ENCODE measurements at places on chromosomes 2 and 18. TPM values are rescaled to one million over a fixed set of nuclear protein-coding genes. Genes with fewer than 3 reads are reported as not detected.

- no peak for DNase-seq
These were observed 78.5 kb downstream of the RHOB start for GRCh38 chr2:20525041-20526035.

- no peak for DNase-seq
These were observed 286.2 kb downstream of the GRB14 start for GRCh38 chr2:164335128-164335527.

DNA sequence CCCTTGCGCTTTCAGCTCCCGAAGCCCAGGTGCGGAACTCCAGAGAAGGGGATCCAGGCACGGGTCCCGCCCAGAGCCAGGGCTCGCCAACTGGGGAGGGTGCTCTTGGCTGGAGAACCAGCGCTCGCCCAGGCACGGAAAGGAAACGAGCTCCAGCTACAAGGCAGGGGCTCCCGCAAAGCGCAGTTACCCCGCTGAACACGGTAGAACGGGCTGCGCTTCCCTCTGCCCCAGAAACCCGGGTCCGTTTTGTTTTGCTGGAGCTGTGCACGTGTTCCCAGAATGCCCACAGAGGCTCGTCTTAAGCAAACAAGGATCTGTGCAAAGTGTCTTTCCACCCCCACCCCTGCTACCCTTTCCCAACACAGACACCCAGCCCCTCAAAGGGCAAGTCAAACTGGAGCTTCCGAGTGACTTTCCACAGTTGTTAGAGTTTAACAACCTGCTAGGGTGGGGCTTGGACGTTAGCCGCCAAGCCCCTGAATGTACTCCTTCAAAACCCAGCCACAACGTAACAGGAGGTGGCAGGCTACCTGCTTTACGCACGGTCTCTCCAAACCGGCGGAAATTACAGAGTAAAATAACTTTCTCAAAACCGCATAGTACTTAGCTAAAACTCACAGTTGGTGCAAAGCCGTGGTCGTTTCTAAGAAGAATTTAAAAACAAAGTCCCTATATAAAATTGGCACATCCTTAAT, 775 bp downstream of the RNF125 start:
- DNase-seq, result no peak

DNA sequence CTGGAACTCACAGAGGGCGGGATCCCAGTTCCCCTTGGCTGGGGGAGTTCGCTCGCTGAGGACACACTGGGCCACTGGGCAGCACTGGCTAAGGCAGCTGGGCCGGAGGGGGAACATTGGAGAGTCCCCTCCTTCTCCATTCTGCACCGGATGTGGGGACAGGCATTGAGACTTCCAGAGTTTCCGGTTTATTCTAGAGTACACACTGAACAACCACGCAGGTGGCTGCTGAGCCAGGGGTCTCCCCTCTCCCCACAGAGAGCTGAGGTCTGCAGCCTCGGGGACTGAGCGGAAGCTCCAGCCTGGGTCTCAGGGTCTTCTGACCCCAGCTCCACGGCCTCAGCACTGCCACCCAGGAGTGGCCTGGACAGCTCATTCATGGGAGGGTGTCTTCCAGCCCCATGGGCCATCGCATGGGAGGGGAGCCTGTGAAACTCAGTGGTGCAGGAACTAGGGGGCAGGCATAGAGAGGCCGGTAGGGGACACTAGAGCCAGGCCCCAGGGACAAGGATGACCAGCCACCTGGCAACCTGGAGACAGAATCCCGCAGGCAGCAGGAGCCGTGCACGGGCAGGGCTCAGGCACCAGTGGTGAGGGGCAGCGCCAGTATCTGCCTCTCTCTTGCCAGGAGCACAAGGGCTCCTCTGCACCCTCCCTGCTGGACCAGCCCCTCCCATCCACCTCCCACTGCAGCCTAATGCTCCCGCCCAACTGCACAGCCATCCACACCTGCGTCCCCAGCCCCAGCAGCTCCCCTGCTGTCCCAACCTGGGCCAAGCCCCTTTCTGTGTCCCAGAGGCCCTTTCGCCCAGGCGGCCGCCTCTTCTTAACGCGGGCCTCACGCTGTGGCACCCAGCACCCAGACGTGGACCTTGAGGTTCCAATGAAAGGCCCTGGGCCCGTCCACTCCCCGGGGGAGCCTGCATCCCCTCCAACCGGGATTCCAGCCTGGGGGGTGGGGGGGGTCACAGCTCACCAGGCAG, 45.1 kb upstream of the GPC1 start:
- DNase-seq, result no peak

DNA sequence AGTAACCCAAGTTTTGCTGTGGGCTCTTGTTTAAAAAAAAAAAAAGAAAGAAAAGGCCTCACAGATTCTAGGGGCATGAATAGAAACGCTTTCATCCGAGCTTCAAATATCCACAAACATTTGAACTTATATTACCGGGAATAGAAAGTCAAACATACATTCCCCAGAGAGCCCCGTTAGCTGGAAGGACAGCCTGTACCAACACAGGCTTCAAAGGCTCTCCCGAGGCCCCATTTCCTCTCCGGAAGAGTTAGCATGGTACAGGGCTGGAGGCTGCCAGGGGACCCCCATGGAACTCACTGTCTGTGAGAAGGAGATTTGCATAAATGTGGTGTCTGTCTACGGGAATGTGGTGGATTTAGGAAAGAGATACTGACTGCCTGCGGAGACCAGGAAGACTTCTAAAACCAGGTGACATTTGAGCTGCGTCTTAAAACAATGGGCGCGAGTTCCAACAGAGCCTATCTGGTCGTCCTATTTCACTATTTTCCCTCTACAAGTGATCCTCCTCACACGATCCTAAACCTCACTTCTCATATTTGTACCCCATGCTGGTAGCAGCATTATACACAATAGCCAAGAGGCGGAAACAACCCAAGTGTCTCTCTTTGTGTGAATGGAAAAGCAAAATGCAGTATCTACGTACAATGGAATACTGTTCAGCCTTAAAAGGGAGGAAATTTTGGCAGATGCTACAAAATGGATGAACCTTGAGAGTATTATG, 820 bp upstream of the MATN3 start:
- DNase-seq, result no peak

DNA sequence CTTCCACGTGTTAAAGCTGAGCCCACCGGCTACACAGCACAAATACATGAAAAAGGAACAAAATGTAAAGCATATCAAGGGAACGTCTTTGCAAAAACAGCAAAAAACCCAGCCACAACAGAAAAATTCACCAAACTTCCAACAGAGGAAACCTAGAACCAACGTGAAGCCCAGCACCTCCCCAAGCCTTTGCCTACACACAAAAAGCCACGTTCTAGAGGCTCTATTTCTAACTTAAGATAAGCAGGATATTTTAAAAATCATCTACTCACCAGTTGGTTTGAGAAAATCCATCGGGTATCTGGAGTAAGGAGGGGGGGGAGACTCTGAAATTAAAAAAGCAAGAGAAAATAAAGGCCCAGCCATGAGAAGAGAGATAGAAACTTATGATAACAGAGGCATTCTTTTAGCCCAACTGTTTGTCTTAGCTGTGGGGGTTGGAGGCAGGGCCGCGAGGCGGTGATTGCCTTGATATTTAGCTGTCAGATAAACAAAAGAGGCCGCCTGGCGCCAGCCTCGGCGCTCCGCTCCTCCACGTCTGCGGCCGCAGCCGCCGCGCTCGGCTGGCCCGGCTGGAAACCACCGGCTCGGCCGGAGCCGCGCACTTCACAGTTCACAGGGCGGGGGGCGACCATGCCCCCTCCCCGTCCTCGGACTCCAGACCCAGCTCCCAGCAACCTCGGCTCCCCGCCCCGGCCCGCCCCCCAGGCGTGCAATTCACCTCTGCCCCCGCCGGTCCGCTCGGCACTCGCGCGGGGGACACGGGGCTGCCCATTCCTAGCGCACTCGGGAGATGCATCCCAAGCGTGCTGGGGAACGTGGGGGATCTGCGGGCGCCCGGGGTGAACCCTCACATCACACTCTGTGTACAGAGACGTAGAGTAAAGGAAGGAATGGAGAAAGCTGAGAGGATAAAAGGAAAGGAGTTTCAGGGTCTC, 2.4 kb downstream of the SMAD7 start:
- no peak for DNase-seq

- DNase-seq, result no peak
These were observed 123.3 kb upstream of the SIX2 start for GRCh38 chr2:45132551-45132950.

- no peak for DNase-seq
These were observed 77.6 kb upstream of the NFU1 start for GRCh38 chr2:69514819-69515218.

DNA sequence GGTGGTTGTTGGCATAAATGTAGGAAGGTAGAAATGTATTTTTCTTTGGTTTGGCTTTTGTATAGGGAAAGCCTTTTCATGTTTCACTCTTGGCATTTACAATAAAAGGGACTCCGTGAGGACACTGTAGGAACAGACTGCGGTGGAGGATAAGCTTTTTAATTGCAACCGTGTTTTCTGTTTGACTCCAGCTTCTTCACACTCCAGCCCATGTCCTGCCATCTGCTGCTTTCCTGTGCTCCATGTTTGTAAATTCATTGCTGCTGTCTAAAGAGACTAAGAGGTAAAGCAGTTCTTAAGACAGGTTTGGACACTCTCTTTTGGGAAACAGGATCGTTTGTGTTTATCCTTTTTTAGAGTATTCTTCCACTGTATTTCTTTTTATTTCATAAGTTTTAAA, 33.3 kb downstream of the WDR75 start:
- DNase-seq, result no peak

DNA sequence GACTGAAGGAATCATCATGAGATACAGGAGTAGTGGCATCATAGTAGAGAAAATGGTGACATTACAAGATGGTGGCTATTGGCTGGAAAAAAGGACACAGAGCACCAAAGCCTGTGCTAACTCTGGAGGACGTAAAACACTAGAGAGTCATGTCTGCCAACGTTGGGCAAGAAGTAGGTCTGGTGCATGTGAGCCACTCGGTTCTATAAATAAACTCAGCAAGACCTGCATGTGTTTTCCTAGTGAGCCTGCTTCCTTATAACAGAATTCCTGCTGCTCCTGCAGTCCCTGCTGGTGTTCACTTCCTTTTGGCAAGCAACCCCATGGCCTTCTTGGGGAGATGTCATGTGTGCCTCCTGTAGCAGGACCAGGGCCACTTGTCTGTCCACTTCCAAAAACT, 325.2 kb downstream of the OSR1 start:
- no peak for DNase-seq

- DNase-seq, result no peak
These were observed 122.8 kb downstream of the NRP2 start for GRCh38 chr2:205805136-205805535.

DNA sequence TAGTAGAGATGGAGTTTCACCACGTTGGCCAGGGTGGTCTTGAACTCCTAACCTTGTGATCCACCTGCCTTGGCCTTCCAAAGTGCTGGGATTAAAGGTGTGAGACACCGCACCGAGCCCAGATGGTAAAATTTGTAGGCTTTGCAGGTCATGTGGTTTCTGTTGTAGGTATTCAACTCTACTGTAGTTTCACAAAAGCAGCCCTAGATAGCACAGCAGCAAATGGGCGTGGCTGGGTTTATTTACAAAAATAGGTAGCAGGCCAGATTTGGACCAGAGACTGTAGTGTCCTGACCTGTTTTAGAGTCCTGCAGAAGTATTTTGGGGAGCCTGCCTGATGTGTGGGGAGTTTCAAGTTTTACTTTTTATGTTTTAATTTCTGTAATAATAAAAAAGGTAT, 84.1 kb upstream of the RASGRP3 start:
- DNase-seq, result no peak

GRCh38 chr18:78542204-78542603, 437.4 kb upstream of the SALL3 start:
- peak; percentile 71 for DNase-seq

DNA sequence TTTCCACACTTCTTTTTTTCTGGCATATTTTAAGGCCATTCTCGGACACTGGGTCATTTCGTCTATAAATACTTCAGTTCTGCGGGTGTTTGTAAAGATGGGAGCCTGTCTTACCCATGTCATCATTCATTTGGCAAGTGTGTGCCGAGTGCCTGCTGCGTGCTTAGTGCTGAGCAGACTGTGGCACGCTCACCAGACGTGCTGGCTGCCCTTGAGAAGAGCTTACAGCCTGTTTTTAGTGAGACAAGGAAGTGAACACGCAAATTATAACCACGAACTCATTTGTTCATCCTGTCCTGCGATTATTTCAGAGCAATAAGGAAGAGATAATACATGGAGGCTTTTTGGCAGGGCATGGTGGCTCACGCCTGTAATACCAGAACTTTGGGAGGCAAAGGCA, 10.4 kb upstream of the STON1 start:
- no peak for DNase-seq

DNA sequence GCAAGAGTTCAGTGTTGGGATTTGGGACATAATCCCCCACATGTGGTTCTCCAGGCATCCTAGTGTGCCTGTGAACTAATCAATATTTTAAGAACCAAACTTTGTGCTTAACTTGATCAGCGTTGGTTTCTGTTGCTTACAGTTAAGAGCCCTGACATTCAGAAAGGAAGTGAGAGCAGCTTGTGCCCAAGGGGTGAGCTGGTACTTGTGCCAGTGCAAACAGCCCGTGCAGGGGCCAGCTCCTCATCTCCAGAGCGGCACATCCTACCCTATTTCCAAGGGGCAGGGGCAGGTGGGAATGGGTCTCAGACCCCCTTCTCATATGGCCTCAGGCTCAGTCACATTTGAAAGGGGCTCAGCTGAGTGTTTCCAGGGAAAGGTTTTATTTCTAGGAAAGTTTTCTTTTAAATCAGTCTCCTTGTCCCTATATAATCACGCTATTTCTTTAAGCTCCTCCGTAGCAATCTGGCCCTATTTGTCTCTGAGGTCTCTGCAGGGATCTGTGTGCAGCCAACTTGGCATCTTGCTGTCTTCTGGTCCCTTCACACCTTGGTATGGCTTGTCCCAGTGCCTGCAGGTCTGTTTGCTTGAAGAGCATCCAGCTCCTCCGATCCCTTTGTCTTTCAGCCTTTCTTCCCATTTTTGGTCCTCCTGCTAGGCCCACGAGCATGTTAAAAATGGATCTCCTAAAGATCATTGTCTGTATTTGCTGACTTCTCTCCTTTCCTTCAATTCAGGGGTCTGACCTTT, 358.9 kb downstream of the HRH4 start:
- no peak for DNase-seq

DNA sequence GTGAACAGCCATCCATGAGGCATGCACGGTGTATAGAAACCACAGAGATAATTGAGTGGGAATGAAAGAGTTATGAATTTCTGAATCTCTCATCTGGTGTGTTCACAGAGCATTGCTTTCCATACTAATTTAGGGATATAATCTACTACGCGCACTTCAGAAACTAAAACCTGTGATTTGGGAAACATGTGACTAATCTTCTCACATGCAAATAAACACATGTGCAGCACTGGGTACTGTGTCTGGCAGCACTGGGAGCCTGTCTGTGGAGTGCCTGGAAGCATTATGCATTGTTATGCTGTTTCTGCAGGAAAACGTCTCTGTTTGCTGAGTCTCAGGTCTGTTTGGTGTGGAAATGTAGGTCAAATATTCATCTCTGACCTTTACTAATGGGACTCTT, 287.3 kb downstream of the CMPK2 start:
- DNase-seq, result no peak

ALK gene
- 5.6 TPM for total RNA-seq

ZNF396 gene
- total RNA-seq, result 7.8 TPM

PREB gene
- 69.4 TPM for total RNA-seq

HOXD10 gene
- not detected for total RNA-seq

GORASP2 gene
- total RNA-seq, result 31.4 TPM

CIB4 gene
- not detected for total RNA-seq

LYG1 gene
- total RNA-seq, result 4.3 TPM

NYAP2 gene
- not detected for total RNA-seq

TBR1 gene
- total RNA-seq, result 0.33 TPM

UGT1A7 gene
- not detected for total RNA-seq

Measured in breast epithelium (tissue), 4 donors.